Fibroblast of skin of right quadriceps (primary cell): ENCODE measurements at places on chromosomes 2 and 18.

DNA sequence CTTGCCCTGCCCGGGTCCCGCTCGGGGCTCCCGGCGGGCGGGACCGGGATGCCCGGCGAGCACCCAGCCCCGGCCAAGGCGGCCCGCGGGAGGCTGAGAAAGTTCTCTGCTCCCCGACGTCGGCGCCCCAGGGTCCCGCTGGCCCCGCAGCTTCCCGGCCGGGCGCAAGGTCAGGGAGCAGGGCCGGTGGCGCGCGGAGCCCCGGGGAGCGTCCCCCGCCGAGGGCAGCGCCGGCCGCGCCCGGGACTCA lies 331 bp downstream of the SERPINE2 start:
- DNase-seq: no peak

- no peak for DNase-seq
Observed at GRCh38 chr18:32042337-32042736, 23.7 kb downstream of the RNF125 start.

DNA sequence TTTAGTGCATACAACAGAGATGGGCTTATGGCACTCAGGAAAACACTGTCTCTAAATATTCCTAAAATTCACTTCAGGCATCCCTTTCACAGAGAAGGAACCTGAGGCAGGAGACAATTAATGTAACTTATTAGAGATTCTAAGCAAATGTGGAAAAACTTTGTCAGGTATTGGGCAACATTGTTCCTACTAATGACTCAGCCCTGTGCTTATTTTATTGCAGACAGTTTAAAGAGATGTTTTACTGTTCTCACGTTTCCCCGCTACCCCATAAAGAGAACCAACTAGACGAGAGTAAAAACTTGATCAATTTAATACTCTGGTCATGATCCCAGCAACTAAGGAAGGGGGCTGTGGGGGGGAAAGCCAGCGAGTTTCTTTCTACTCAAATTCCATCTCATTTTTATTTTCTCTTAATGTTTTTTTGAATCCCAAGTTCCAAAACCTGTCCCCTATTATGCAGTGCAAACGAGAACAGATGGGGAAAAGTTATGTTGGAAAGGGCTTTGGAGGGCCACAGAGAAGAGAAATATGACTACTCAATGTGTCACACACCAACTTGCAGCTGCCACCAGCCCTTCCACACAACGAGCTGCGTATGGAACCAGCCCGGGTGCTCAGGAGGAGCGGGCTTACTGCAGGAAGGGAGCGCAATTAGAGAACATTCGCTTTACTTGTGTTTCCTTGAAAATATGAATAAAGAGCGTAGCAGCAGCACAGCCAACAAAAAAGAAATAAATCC lies 18.7 kb upstream of the ACVR1 start:
- DNase-seq: peak; percentile 79

- DNase-seq: no peak
Observed at GRCh38 chr2:45872211-45872610, 220.7 kb downstream of the PRKCE start.

DNA sequence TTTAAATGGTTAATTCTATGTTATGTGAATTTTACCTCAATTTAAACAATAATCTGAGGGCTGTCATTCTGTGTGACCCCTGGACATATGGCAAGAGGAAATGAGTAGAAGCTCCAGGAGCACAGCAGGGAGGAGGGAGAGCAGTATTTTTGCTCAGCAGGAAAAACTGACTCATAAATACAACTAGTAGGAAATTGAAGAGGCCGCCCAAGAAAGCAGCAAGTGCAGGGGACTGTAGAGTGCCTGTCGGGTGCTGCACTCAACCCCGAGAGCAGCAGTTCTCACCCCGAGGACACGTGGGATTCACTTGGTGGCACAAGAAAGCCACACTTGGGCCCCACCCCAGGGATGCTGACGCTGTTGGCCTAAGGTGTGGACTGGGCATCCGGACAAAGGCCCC lies 60.8 kb downstream of the NPAS2 start:
- DNase-seq: peak; percentile 44

DNA sequence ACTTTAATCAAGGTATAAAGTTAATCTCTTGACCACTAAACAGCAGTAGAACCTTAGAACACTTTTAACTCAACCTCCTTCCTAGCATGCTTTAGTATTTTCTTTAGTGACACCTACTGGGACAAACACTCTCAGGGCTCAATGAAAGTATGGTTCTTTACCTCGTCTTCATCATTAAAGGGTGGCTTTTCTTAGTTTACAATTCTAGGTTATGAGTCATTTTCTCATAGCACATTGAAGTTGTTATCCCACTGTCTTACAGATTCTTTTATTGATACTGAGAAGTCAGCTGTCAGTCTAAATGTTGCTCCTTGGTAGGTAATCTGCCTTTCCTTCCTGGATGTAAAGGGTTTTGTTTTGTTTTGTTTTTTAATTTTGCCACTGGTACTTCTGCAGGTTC lies 38.0 kb downstream of the SIGLEC15 start:
- no peak for DNase-seq

GRCh38 chr2:226362980-226363379 lies 436.6 kb downstream of the IRS1 start:
- peak; percentile 19 for DNase-seq

- peak; percentile 28 for DNase-seq
Observed at GRCh38 chr18:24695168-24695567, 234.7 kb downstream of the HRH4 start.

DNA sequence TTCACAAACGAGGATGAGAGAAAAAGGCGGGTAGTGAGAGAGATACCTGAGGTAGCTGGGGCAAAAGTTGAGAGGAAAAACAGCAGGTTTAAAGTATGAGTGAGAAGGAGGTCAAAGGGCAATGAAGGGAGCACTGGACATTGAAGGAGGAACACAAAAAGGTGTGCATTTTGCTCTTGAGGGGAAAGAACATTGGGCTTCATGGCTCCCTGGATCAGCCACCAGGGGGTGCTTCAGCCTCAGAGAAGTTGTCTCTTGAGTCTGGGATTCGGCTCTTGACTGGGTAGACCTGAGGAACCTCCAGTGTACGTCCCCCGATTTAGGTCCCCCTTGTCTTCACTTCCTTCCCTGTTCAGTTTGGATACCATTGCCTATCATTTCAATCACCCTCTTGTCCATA lies 128.5 kb downstream of the RAPGEF4 start:
- DNase-seq: peak; percentile 25

DNA sequence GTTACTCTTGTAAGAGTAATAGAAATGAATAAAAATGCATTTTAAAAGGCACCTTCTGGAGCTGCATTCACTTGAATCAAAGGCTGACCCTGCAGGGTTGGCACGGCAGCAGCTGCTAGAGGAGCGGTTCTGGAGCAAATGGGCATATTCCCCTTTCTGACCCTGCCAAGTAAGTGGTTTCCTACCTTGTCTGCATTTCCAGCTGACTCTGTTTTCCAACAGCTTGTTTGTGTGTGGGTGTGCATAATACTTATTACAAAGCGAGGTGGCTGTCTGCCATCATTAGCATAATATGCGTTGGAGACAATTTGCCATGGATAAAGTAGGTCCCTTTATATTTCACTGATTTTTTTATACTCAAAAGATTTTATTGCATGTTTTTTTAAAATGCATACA lies 21.3 kb upstream of the TTN start:
- no peak for DNase-seq

DNA sequence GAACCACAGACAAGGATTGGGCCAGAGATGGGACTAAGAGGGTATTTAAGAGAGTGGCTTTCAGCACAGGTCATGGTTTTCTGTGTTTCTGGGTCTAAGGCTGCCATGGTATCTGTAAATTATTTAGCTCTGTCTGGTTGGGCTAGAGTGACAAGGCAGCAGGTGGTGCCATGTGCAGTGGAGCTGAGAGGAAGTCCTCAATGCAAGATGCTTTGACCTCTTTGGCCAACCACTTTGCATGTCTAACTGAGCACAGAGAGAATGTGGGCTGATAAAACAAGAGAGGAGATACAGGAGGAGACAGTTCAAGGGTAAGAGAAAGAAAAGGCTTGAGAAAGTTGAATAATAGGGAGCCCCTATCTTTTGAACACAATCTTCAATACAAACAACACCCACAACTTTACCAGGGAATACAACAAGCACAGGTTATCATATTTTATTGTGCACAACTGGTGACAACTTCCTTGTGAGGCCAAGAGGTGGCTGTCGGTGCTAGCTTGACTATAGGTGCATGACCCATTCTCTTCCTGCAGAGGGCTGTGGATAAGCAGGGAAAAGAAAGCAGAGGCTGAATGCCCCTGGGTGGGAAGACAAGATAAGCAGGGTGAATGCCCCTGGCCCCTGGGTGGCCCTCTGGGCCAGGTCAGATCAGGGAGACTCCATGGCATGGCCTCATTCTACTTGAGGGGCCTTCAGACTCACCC lies 12.3 kb downstream of the FLACC1 start:
- DNase-seq: no peak

- no peak for DNase-seq
Observed at GRCh38 chr2:49416252-49416651, 261.9 kb upstream of the FSHR start.
